ENCODE measurements at places on chromosomes 5 and 9.

GRCh38 chr9:123927625-123928532 lies 2.0 kb downstream of the DENND1A start:
- no peak for DNase-seq

GRCh38 chr9:129582855-129583254 lies 38.0 kb downstream of the C9orf50 start:
- no peak for DNase-seq

- no peak for DNase-seq
Measured at GRCh38 chr9:20205821-20206220, 416.5 kb downstream of the MLLT3 start.

DNA sequence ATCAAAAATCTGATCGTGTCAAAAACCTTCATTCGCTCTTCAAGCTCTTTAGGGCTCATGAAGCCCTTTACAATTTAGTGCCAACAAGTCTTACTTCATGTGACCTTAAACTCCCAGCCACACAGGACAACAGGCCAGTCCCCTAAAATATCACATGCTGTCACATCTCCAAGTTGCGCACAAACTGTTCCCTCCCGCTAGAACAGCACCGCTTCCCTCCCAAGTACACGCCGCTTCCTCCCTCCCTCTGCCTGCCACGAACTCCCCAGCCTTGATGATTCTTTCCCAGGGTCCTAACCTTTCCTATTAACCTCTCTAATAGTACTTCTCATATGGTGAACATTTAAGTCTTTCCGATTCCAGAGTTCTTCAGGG lies 91.2 kb downstream of the TLE1 start:
- DNase-seq = no peak

DNA sequence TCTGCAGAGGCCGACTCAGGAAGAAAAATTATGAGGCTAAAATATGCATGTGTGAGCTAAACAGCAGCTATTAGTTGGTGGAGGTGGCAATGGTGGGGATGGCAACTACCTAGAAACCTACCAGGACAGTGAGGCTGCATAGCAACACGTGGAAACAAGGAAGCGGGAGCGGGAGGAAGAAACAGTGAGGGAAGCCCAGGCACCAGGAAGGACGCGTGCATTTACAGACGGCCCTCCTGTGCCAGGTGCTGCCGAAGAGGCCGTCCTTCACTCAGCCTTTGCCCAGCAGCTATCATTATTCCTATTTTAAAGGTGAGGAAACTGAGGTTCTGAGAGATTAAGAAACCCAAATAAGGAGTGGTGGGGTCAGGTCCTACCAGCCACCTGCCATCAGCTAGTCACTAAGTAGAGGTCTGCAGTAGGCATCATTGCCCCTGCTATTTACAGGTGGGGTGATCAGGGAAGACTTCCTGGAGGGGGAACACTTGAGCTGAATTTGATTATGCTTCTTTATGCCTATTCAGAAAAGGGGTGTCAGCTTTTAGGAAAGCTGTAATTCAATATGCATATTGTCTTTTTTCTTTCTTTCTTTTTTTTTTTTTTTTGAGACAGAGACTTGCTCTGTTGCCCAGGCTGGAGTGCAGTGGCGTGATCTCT lies 125.3 kb downstream of the CRB2 start:
- DNase-seq = no peak

DNA sequence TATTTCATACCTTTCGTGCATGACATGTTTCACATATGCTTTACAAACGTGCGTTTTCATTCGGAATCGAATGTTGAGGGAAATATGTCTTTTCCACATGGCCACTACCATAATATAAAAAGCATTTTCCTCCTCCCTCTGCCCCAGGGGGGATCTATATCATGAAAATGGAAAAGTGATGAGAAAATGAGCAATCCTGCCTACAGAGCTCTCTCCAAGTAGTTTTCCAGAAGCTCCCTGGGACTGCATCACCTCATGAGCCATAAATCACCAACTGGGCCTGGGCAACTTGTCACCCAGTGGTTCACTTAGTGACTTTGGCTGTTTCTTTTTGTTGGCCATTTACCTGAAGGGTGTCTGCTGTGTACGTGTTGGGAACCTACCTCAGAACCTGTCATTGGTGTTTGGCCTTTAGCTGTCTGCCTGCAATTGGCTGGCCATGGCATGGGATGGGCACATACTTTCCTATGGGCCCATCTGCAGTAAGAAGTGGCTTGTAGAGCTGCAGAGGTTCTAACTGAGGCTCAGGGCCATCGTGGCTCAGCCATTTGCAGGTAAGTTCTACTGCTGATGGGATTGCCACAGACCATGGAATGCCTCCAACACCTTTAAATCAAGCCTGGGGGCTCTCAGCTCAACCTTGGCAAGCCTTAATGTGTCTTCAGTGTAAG lies 9.5 kb upstream of the TIFAB start:
- DNase-seq = no peak

DNA sequence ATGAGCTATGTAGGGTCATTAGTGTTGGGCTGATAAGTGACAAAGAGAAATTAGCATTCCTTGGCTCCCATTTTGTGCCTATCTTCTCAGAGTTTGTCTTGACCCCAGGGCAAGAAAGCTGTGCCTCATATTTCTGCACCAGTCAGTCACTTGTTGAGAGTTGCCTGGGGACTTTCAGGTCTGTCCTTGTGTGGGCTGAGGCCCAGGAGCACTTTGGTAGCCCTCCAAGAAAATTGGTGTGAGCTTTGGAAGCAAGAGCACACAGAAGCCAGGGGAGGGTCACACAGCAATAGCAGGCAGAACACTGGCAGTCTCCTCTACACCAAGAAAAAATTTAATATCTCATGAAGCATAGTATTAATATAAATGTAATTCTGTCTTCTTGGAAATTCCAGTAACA lies 239.9 kb downstream of the NPR3 start:
- DNase-seq = no peak

GRCh38 chr5:73668486-73669111 lies 42.6 kb downstream of the ARHGEF28 start:
- DNase-seq = no peak

- DNase-seq = no peak
Measured at GRCh38 chr5:129172580-129172979, 78.0 kb downstream of the ISOC1 start.

GRCh38 chr9:94868464-94868863 lies 142.0 kb downstream of the AOPEP start:
- DNase-seq = no peak

GRCh38 chr9:124321935-124322334 lies 64.2 kb downstream of the NEK6 start:
- no peak for DNase-seq

GRCh38 chr9:79089054-79089560 lies 482.7 kb upstream of the TLE4 start:
- no peak for DNase-seq

DNA sequence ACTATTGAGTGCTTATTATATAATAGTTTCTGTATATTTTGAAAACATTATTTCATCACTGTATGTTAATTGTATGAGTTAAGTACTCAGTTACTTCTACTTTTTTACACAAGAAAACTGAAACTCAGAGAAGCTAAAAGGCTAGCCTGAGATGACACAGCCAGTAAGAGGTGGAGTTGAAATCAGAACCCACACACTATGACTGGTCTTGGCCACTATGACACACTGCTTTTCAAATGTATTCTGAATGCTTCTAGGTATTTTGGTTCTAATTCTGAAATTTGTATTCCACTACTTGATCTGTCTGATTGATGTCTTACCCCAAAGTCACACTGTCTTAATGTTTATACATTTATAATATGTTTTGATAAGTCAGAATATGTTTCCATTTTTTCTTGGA lies 181.8 kb downstream of the ZDHHC21 start:
- no peak for DNase-seq

DNA sequence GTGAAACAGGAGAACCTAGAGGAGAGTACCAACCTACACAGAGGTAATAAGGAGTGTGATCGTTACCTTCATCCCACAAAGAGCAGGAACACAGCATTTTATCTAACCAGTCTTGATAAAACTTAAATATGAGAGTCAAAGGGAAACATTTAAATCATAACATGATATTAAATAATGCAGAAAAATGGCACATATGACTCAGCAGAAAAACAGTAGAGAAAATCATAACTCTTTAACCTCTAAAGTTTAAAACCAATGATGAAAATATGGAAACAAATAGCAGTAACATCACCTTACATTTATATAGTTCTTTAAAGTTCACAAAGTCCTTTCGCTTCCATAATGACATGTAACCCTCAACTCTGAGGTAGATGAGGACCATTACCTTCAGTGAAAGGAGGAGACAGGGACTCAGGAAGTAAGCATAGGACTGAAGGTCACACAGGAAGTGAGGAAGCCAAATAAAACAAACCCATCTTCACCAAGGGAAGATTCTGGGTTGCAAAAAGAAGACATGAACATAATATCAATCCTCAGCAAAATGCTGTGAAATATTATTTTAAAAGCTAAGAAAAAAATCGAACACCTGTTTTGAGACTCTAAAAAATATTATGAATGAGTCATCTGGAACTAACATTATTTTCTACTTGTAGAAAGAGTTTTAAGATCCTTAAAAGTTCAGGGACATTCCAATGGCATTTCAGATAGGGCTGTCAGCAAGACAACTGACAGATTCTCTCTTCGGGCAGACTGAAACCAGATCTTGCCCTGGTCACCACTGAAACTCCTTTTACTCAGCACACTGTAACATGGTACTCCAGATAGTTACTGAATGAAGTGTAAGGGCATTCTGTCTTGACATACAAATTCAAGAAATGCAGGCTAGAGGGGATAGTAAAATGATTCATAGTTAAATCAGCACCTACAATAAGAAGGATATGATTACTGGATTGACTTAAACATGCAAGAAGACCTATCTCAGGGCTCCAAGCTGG lies 148.5 kb downstream of the EPB41L4A start:
- DNase-seq = no peak

DNA sequence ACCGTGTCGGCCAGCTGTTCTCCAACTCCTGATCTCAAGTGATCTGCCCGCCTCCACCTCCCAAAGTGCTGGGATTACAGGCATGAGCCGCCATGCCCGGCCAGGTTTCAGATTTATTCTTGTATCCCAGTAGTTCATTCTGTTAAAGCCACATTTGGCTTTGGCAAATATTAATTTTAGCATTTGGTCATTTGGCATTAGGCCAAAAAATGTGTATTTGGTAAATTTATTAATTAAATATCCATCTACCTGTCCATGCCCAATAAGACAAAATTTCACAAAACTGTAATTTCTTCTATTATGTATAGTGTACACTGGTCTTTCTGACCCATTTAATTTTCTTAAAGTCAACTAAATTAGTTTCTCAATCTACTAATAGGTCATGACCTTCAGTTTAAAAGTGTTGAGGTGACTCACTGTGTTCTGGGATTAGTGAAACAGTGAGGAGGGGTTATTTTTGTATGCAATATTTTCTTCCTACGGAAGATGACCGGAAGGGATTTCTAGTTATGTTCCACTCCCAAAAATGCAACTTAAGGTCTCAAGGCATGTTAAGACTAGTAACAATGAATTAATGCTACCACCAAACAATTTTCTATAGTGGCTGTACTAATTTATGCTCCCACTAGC lies 21.0 kb downstream of the OSTF1 start:
- no peak for DNase-seq

- no peak for DNase-seq
Measured at GRCh38 chr9:126125992-126126409, 200.6 kb upstream of the MVB12B start.

DNA sequence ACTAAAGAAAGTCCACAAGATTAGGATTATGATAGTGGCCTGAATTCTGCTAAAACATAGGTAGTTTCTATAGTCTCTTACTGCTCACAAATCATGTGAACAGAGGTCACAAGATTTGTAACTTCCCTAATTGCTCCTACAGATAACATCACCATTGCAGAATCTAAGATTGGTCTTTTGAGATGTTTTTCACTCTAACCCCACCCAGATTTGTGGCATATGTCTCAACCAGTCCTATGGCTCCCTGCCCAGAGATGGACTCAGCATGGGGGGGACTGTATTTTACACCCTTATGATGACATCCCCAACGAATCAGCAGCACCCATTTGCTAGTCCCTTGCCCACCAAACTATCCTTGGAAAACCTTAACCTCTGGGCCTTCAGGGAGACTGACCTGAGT lies 1046.2 kb downstream of the CDH12 start:
- no peak for DNase-seq

DNA sequence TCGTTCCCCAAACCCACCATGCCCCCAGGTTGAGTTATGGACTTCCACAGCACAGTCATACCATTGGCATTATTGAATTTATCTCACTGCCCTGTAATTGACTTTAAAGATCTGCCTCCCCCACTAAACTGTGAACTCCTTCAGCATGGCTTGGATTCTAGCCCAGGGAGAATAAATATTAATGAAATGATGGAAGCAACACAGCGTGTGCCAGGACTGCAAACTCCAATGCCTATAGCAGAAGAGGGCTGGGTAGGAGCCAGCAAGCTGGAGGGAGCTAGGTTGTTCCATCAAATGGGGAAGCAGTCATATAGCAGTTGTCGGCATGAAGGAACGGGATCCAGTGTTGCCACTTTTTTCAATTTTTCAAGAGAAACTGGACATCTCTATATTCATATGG lies 69.0 kb upstream of the MSX2 start:
- no peak for DNase-seq

- no peak for DNase-seq
Measured at GRCh38 chr5:6427694-6428093, 21.0 kb upstream of the UBE2QL1 start.

DNA sequence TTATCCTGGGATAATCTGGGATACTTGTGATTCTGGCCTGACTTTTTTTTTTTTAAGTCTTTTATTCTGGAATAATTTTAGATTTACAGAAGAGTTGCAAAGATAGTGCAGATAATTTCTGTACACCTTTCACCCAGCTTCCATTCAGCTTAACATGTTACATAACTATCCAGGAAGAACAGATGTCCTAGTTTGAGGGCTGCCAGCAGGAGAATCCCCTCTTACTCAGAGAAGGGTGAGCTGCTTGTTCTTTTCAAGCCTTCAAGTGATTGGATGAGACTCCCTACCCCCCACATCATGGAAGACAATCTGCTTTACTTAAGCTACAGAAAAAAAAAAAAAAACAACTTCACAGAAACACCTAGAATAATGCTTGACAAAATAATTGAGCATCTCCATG lies 254.2 kb downstream of the TRIM32 start:
- DNase-seq = no peak

- no peak for DNase-seq
Measured at GRCh38 chr9:85730916-85731630, 10.7 kb downstream of the AGTPBP1 start.

DNA sequence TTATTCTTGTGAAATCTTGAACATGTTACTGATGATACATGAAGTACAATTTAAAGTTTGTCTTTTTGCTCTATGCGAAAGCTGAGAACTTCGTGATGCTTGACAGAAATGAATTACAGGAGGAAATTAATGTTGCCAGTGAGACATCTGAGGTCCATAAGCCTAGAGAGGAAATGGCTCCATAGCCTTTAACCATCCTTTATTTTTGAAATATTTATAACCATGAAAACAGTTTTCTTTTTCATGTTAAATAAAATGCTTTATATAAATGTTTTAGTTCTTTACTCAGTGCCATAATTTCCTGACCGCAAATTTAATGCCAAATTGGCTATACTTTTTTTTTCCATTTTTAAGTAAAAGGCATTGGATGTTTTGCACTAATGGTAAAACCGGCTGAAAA lies 29.1 kb downstream of the F2RL2 start:
- DNase-seq = no peak

- no peak for DNase-seq
Measured at GRCh38 chr9:113828221-113828620, 47.9 kb upstream of the ZNF618 start.
